Prostate gland (tissue), 2 donors: ENCODE measurements at places on chromosomes 11 and 22. TPM values are rescaled to one million over a fixed set of nuclear protein-coding genes. Genes with fewer than 3 reads are reported as not detected.

- no peak for DNase-seq
These were observed 59.9 kb upstream of the B3GNT6 start for GRCh38 chr11:76974179-76974891.

GRCh38 chr11:33703234-33703633 is 2.6 kb upstream of the C11orf91 start:
- no peak for DNase-seq

DNA sequence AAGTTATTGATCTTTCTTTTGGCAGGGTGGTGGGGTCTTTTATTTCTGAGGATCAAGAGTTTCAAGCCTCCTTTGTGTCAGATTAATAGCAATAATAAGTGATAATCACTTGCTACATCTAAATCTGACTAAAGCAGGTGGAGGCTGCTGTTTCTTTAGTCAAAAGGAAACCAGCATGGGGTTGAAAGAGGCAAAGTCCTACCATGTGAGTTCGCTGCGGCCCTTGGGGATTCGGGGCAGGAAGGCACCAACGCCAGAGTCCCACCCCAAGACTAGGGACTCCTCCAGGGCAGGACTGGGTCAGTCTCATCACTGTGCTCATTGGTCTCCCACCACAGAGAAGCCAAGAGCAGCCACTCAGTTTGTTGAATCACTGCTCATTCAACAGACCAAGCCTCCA is 73.0 kb downstream of the TENM4 start:
- DNase-seq: no peak

DNA sequence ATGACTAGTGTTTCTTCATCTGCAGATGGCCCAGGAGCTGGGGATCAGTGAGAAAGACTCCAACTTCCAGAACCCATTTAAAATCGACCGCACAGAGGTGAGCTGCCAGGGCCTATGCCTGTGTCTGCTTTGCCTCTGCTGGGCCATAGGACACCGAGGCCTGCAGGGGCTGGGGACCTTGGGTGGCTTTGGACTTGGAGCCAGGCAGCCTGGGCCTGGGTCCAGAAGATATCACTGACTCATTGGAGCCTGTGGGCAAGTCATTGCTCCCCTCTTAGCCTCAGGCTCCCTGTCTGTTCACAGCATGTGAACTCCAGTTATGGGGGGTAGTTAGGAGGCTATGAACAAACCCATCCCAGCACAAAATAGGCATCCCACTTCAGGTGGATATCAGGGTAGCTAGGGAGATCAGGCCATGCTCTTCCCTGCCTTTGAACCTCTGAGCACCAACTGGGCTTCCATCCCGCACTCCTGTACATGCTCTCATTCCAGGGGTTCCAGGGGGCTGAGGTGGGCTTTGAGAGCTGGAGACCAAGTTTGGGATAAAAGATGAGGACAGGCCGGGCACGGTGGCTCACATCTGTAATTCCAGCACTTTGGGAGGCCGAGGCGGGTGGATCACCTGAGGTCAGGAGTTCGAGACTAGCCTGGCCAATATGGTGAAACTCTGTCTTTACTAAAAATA is 13.4 kb downstream of the CCDC134 start:
- DNase-seq: no peak

The IL18 gene
- total RNA-seq: 4.0 TPM

The KRTAP5-11 gene
- not detected for total RNA-seq

The GAL3ST3 gene
- 2.3 TPM for total RNA-seq

DNA sequence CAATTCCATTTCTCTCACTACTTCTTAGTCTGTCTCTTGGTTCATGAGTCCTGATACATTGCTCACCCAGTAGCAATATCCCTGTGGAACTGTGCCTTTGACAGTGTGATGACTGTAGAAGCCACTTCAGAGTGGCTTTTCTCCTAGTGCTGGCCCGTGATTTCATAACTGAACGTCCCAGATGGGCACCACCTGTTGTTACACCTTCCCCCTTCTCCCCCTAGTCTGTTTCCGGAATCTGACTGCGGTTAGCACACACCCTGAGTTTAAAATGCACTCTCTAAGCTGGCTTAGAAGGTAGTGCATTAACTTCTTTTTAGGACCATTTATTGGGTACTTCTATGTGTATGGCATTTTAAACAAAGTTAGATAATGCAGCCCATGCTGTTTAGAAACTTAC is 83.0 kb downstream of the ALX4 start:
- DNase-seq: no peak

- no peak for DNase-seq
These were observed 2.8 kb upstream of the SIDT2 start for GRCh38 chr11:117175781-117176180.

DNA sequence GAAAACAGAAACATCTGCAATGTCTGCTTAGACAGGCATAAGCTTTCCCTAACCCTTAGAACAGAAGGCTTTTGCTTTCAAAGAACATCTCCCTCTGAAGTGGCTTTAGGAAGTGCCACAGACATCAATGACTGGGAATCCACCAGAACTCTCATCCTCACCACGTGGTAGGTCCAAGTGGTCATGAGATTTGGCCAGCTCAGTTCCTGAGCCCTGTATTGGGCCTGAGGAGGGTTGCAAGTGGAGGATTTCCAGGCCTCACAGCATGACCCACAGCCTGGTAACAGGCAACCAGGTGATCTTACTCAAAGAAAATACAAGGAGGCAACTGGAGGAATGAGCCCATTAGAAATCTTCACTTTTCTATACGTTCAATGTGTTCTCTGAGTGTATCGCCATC is 1.6 kb downstream of the CASP1 start:
- DNase-seq: no peak

- no peak for DNase-seq
These were observed 106.7 kb downstream of the DBX1 start for GRCh38 chr11:20053572-20053971.

The SLCO2B1 gene
- 6.1 TPM for total RNA-seq

DNA sequence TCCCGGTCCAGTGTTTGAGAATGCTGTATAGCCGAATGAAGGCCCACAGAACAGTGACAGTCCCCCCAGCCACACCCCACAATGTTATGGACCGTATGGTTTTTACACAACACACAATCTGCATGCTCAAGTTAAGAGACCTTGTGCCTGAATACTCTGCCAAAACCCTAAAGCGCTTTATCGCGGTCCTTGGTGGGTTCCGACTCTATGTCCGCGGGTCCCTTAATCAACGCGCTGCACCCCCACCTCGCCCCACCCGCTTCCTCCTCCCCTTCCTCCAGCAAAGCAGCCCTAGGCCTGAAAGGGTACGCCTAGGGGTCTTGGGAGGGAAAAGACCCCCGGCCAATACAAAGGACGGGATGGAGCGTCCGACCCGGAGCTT is 442 bp downstream of the COPB1 start:
- peak; percentile 21 for DNase-seq

- no peak for DNase-seq
These were observed 37.0 kb upstream of the HEPHL1 start for GRCh38 chr11:93984196-93984567.

- DNase-seq: no peak
These were observed 8.0 kb downstream of the MTNR1B start for GRCh38 chr11:92977401-92977800.

The RANGAP1 gene
- total RNA-seq: 127 TPM

DNA sequence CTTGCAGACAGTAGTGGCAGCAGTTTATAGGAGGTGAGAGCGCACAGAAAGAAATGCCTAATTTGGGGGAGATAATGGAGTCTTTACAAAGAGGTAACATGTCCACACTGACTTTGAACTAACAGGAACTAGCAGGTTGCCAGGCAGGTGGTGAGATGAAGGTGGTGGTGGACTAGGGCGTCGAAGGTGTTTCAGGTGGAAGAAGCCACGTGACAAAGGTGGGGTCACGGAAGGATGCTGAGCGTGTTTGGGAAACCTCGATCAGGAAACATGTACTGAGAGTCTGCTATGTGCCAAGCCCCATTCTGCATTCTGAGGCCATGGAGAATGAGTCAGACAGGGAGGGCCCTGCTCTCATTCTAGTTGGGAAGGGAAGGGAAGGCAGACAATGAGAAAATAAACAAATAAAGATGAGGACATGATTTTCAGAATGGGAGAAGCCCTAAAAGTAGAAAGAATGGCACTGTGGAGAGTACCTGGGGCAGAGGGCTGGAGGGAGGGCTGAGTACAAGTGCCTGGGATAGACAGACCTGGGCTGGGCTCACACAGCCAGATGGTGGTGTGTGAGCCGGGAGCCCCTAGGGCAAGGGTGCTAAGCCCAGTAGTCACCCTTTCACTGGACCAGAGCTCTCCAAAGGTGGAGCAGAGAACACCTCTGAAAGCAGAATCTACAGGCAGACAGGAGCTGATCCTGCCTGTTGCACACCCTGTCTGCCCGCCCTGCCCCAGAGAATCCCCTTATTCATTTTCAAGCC is 16.2 kb upstream of the NNMT start:
- no peak for DNase-seq

- no peak for DNase-seq
These were observed 15.5 kb downstream of the CLMP start for GRCh38 chr11:123179586-123179985.

The RIN1 gene
- total RNA-seq: 12.8 TPM

The C11orf91 gene
- not detected for total RNA-seq

GRCh38 chr11:18709414-18709813 is 10.8 kb downstream of the TMEM86A start:
- no peak for DNase-seq

The BDNF gene
- 0.87 TPM for total RNA-seq

The CEND1 gene
- total RNA-seq: 1.6 TPM

DNA sequence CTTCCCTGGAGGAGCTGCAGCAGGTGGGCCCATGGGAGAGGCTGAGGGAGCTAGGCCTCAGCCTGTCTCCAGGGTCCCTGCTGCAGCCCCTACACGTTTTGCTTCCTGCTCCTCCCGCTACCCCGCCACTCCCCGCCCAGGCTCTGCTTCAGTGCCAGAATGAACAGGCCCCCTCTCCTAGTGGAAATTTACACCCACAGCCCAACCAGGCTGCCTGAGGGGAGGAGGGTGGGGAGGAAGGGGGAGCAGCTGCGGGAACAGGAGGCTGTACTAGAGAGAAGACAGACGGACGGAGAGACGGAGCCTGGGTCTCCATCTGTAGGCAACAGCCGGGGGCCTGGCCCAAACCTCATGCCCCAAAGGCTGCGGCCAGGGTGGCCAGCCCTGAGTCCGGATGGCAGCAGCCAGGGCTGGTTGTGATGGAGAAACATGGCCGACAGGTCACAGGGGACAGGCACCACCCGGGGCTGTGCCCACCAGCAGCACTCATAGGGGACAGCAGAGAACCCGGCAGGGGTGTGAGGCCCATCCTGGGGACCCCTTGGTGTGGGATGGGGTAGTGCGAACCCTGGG is 20.6 kb downstream of the FLRT1 start:
- no peak for DNase-seq

The OR8G5 gene
- total RNA-seq: not detected

DNA sequence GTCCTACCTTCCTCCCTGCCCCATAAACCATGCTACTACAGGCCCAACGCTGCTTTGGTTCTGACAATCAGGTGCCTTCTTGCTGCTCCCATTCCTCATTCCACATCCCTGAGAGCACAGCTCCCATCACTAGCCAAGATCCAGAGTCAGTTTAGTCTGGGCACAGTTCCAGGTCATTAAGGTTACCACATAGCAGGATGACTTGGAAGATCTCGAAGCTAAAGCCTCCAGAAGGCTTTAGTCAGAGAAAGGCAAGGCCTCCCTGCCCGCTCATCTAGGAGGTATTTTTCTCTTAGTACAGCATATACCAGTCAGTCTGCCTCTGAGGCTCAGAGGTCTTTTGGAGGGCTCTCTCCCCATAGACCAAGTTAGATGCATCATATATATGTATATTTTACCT is 30.3 kb downstream of the TRIM66 start:
- DNase-seq: no peak

The MRPL49 gene
- 99.9 TPM for total RNA-seq
